GM12878 (cell line): ENCODE measurements at places on chromosomes 2 and 18.

DNA sequence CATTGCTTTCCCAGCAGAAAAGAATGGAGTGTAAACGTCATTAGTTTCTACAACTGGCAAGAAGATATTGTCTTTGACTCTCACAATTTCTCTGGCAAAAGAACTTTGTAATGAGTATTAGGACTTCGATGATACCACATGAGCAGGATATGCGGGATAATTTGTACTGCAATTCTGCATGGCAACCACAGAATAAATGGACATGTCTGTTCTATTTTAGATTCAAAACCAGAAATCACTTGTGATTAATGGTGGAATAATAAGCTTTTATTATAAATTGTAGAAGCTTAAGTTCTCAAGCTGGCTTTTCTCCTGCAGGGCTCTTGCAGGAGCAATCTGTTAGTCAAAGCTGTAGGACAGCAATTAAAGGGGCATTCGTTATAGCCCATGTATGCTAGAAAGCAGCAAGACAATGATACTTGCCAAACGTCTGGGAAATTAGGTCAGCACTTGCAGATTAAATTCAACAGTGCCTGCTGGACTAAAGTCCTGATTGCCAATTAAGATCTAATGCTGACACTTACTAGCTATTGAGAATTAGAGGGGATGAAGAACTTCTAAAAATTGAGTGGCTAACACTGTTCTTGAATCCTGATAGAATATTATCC lies 177.9 kb downstream of the PTH2R start:
- DNase-seq: no peak

GRCh38 chr2:37856101-37856751 lies 68.9 kb upstream of the RMDN2 start:
- DNase-seq: no peak

DNA sequence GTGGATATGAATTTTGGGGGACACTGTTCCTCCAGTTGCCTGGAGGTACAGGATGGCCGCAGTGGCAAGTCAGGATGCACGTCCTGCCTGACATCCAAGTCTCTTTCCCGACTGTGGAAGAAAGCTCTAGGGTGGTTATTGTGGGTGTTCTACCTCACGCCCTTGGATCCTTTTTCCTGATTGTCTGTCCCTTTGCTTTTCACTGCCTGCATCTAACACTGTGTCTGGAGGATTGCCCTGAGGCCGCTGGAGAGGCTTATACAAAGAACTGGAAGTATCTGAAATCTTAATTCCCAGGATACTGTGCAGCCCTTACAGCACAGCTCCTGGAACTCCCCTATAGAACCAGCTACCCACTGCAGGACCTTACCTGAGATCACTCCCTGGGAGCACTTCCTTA lies 250.5 kb downstream of the TFCP2L1 start:
- DNase-seq: no peak

DNA sequence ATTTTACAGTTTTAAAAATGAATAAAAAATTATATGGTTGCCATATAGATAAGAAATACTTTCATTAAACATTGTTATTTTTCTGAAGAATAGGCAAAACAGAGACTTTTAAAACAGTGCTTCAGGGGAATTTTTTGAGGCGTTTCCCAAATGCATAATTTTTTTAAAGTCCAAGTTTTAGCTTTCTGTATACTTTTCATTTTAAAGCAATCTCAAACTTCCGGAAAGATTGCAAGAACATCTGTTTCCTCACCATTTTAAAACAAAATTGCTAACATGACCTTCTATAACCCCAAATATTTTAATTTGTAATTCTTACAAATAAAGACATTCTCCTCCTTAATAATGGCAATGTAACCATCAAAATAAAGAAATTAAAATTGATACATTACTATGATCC lies 15.1 kb upstream of the MBD2 start:
- no peak for DNase-seq

DNA sequence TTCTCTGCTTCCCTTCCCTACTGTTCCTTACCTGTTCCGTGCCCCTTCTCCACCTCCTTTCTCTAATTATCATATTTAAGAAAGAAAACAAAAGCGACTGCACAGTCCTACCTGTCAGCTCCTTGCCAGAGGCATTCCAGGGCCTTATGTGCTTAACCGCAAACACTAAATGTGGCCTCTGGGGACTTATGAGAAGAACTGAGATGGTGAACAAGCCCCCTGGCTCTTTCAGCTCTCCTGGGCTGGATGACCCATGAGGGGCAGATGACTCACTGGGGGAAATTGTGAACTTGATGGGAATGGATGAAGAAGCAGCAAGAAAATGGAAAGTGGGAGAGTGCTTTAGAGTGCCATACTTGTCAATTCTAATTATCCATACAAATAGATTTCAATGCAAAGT lies 106.3 kb upstream of the LYPD1 start:
- no peak for DNase-seq

DNA sequence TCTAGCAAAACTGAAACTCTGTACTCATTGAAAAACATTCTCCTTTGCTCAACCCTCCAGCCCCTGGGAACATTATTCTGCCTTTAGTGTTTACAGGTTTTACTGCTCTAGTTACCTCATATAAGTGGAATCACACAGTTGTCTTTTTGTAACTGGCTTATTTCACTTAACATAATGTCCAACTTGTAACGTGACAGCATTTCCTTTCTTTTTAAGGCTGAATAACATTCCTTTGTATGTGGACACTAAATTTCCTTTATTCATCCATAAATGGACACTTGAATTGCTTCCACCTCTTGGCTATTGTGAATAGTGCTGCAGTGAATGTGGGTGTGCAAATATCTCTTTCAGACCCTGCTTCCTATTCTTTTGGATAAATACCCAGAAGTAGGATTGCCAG lies 144.9 kb downstream of the ACTR3 start:
- DNase-seq: no peak

GRCh38 chr2:118387509-118387908 lies 299.2 kb downstream of the INSIG2 start:
- DNase-seq: no peak

DNA sequence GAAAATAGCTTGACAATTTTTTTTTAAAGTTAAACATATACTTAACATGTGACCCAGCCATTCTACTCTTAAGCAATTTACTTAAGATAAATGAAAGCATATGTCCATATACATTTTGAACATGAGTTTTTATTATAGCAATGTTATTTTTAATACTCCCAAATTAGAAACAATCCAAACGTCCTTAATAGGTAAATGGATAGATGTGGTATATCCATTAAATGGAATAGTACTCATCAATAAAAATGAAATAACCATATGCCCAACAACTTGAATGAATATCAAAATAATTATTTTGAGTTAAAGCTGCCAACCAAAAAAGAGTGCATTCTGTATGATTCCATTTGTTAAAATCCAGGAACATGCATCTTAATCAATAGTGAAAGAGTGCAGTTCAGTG lies 29.1 kb downstream of the NCOA1 start:
- no peak for DNase-seq

- DNase-seq: no peak
Measured at GRCh38 chr18:24397131-24397693, 412 bp downstream of the OSBPL1A start.

DNA sequence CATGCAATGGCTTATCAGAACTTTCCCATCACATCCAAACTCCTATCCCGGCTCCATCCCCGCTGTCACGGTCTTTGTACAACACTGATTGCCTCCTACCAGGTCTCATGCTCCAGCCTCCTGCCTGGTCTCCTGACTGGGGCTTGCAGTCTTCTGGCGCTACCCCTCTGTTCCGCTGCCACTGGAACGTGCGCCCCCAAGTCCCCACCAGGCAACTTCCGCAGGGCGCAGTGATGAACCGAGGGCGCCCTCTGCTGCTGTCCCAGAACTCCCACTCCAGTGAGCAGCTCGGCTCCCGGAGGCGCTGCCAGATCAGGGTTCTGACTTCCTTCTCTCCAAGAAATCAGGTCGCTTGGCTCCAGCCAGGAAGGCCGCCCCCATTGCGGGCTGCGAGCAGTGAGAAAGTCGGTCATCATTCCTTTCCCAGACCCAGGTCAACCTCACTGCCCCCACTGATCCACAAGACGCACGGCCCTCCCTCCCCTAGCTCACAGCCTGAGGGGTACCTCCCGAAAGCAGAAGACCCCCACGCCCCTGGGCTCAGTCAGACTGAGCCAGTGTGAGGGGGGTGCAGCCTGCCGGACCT lies 43.9 kb upstream of the RAB11FIP5 start:
- no peak for DNase-seq

GRCh38 chr2:177106212-177106611 lies 106.4 kb upstream of the HNRNPA3 start:
- DNase-seq: no peak

GRCh38 chr2:10845640-10846039 lies 33.1 kb upstream of the PDIA6 start:
- no peak for DNase-seq

DNA sequence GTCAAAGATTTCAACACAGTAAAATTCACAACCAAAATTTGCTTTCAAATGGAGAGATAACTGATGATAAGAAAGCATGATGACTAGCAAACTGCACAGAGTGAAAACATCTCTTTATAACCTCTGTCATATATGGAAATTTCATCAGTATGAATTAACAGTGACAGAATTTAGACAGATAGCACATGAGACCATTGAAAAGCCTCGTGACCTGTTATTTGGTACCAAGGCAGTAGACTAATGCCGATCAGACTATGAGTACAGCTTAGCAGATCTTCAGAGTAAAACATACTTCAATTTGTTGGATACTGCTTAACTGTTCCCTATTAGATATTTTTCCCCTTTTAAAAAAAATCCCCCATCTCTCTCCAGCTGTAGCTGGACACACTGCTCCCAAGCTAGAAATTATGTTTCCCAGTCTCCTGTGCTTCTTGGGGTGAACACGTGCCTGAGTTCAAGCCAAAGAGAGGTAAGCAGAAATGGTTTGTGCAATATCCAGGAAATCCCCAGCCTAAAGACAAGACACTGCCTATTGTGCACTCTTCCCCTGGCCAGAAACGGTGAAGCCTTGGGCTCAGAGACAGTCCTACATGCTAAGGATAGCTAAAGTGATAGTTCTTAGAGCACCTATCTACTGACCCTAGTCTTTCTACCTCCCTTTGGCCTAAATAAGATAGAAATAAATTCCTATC lies 256.1 kb downstream of the NCKAP5 start:
- DNase-seq: no peak

- DNase-seq: no peak
Measured at GRCh38 chr18:38616306-38616705, 1050.7 kb upstream of the CELF4 start.
